ENCODE measurements at places on chromosomes 5 and 9.

GRCh38 chr9:106846857-106847256 lies 16.1 kb upstream of the ZNF462 start:
- no peak for DNase-seq

- no peak for DNase-seq
Measured at GRCh38 chr5:122844910-122845228, 544 bp upstream of the SNX24 start.

- DNase-seq = no peak
Measured at GRCh38 chr5:62139741-62140140, 166.3 kb upstream of the KIF2A start.

DNA sequence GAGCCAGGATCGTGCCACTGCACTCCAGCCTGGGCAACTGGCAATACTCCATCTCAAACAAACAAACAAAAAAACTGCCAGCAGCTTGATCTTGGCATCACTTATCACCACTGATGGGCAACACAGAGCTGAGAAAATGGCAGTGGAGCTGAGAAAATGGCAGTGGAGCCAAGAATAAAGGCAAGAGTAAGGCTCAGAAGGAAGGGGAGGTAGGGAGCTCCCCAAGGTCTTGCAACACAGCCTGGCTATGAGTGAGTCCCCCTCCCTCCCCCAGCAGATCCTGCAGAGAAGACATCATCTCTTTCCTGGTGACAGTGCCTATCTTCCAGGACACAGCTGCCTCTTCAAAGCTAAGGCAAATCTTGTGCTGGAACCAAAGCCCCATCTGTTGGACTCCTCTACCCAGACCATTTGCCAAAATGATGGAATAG lies 70.3 kb downstream of the UGCG start:
- DNase-seq = no peak

- no peak for DNase-seq
Measured at GRCh38 chr5:168163966-168164365, 127.5 kb upstream of the WWC1 start.

- no peak for DNase-seq
Measured at GRCh38 chr5:59065554-59065953, 482.7 kb downstream of the RAB3C start.

DNA sequence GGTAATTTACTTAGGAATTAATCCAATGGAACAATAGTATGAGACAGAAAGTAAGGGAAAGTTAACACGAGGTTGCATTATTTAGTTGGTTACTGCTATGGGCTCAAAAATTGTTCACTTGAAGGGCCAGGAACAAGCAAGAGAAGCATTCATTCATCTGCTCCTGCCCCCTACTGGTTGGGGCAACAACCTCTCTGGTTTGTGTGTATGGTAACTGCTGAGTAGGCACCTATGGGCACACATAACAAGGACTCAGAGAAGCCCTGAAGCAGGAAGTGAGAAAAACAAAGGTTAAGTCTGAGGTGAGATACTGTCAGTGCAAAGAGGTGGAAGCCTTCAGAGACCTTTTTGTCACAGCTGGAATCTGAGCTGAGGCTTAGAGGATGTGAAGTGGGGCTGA lies 34.4 kb upstream of the RANBP6 start:
- DNase-seq = no peak

- DNase-seq = no peak
Measured at GRCh38 chr5:79111387-79111959, at the start of gene BHMT. BHMT (plus strand) TSS chr5:79111809; CDS start chr5:79111886, 77 bp downstream.

DNA sequence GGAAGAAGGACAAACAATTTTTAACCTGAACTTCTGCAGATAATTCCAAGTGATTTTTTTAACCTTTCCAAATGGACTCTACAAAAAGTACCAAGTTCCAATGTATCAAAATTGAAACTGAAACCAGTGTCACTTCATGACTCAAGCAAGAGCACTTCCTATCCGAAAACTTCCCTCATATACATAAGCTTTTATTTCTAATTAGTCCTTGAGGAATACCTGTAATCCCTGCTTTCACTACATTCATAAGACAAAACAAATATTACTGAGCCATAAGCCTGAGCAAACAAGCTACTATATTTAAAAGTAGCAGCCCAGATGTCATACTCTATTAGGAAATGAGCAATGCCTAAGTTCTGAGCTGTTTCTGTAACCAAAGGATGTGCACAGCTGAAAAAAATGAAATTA lies 224.4 kb downstream of the EBF1 start:
- DNase-seq = no peak

DNA sequence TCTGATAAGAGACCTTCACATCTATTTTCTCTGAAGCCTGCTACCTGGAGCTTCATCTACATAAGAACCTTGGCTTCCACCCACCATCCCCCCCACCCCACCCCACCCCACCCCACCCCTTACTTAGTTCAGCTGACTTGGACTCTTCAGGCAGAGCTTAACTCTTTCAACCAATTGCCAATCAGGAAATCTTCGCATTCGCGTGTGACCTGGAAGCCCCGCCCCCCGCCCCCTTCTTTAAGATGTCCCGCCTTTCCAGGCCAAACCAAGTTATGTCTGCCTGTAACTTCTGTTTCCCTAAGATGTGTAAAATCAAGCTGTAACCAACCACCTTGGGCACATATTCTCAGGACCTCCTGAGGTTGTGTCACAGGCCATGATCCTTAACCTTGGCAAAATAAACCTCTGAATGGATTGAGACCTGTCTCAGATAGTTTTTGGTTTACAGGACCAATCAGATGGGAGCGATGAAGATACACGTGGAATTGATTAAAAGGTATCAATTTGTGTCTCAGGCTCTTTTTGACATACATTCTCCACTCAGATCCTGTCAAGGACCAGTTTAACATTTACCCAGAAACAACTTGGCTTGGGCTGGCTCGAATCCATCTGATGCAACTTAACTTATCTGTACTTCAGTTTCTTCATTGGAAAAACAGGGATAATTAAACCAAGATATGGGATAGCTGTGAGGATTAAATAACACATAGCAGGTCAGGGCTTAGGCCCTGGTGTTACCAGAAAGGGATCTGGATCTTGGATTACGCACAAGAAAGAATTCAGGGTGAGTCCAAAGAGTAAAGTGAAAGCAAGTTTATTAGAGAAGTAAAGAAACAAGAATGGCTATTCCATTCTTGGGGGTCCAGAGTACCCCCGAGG lies 43.6 kb downstream of the GALNT12 start:
- DNase-seq = no peak

DNA sequence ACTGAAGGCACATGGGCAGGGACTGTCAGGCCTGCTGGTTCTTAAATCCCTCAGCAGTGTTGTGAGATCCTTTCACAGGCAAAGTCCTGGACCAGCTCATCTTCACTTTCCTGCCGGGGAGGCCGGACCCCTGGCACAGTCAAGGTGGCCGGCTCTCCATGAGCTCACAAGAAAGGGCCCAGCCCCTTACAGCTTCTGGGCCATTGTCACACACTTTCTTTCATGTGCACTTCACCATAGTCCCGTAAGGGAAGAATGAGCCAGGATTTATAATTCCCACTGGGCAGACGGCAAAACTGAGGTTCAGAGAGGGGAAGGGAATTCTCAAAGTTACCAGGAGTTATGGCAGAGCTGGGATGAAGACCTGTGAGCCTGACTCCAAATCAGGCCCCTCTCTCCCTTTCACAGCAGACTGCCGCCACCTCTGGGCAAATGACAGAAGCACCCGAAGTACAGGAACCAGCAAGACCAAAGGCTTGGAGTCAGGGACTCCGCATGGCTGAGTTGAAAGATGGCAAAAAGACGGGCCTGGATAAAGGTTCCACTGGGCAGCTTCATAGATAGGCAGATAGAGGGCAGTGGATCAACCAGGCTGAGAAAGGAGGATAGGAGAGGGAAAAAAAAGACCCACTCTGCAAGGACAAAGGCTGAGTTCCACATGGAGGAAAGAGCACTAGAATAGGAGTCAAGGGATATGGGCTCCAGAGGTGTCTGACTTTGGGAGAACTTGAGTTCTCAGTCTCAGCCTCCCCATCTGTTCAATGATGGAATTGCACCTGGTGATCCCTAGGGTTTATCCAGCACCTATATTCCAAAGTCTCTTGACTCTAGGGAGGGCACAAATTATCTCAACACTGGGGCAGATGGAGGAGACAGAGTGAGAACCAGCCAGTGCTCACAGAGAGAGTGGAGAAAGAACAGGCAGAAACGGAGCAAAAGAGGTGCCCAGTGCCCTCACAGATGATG lies 128.7 kb downstream of the PAX5 start:
- no peak for DNase-seq

GRCh38 chr9:18793122-18793521 lies 239.9 kb downstream of the SAXO1 start:
- DNase-seq = no peak

DNA sequence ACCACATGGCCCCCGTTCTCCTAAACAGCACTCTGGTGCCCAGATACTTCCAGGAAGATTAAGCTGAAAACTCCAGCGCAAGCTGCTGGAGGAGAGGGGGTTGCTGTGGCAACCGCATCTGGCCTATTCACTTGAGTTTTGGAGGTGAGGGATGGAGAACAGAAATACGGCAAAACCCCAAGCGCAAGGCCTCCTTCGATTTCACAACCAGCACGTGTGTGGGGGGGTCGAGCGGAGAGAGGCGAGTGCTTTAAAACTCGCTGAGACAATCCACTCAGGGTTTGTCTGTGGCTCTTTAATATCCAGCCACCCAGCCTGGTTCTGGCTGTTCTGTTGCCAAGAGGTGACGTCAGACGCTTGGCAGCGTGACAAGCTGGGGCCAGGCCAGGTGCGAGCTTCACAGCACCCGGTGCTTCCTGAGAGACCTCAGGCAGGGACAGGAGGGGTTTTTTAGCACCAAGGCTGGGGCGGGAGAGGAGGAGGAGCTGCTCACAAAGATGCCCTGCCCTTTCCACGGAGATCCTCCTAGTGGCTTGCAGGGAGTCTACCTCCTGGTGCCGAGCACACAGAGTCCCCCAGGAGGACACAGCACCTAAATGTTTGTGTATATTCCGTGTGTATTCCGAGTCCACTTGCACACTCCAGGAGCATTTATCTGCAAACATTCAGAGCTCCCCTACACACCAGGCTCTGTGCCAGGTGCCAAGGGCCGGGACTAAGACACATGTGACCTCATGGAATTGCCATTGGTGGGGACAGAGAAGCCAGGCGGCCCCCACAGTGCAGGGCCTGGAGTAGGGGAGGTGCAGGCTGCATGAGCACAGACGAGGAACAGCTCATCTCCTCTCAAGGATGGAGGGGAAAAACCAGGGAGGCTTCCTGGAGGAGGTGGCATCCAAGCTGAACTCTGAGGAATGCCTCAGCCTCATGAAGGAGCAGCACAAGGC lies 194.6 kb downstream of the OLFM1 start:
- DNase-seq = peak; percentile 96

GRCh38 chr5:96483878-96484277 lies 50.8 kb upstream of the PCSK1 start:
- DNase-seq = peak; percentile 95

DNA sequence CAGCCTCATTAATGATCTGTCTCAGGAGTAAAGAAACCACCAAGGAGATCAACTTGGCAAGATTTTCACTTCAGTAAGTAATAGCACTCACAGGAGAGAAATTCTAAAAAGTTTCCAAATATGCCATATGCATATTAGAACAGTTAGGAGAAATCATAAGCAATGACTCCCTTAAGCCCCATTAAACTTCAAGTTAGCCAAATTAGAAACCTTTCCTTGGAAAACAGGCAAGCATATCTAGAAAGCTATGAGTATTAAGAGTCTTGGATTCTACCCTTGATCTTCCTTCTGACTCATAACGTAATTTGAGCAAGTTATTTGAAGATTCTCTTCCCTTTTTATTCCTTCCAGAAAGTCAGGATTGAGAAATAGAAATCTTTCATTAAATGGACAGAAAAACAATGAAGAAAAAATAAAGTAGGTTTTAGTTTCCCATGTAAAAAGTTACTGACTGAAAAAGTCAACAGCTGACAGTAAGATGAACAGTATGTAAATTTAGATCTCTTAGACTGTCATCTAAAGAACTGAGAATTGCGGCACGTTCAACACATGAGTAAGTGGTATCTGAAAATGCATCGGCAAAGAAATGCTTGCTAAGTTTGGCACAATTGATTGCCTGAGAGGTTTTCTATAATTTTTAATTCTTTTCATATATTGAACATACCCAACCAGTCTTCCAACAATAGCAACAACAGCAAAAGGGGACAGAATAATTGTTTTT lies 565.7 kb upstream of the FTMT start:
- DNase-seq = no peak

DNA sequence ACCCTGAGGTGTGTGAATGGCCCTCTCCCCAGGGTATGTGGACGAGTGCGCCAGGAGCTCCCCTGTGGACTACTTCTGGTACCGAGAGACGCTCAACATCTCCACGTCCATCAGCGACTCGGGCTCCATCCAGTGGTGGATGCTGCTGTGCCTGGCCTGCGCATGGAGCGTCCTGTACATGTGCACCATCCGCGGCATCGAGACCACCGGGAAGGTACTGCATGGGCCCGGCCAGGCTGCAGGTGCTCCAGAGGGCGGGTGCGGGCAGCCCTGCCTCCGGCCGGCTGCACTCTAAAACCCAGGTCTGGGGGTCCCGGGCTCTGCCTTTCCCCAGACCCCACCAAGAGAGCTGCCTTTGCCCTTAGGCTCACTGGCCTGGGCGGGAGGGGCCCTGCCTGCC lies 10.9 kb downstream of the SLC6A19 start:
- DNase-seq = no peak

DNA sequence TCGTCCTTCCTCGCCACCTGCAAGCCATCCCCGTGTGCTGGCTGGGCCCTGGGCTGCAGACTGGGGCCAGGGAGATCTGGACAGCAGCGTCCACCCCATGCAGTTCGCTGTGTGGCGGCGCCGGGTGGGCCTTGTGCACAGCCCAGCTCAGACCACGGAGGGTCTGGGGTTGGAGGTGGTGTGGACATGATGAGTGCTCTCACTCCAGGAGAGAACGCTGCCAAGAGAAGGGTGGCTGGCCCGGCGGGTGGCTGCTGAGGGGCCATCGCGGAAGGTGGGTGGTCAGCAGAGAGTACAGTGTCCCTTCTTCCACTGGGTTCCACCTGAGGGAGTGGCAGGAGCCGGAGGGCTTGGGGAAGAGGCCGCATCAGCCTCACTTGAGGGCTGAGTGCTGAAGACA lies 44.4 kb downstream of the RXRA start:
- DNase-seq = no peak

GRCh38 chr5:8644377-8644776 lies 775.4 kb downstream of the MTRR start:
- DNase-seq = no peak

- DNase-seq = no peak
Measured at GRCh38 chr9:7243838-7244237, 486.1 kb downstream of the KDM4C start.

GRCh38 chr5:83924171-83924570 lies 203.5 kb upstream of the HAPLN1 start:
- no peak for DNase-seq

GRCh38 chr5:29037716-29038115 lies 1999.3 kb upstream of the CDH9 start:
- DNase-seq = no peak

DNA sequence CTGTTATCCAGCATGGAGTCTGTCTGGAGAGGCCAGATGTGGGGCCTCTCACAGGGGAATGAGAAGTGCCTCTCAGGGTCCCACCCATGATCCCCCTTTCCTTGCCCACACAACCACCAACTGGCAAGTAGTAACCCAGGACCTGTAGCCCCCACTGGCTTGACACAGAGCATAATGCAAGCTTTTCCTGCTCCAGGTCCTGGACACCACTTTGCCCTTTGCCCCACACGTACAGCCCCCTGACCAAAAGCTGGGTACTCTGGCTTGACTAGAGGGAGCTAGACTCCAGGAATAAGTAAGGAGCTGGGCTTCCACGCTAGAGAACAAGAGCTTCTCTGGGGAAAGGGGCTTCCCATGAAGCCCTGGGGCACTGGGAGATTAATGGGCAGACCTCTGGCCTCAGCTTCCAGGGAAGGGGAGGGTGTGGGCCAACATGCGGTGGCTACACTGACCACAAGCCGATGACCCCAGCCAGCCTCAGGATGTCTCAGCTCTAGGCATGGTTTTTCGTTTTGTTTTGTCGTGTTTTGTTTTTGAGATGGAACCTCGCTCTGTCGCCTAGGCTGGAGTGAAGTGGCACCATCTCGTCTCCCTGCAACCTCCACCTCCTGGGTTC lies 109.5 kb downstream of the C9orf50 start:
- DNase-seq = no peak

Data from NCI-H524 treated with DMSO at 0.1 percent for 48 hours (cell line).